ENCODE measurements at places on chromosomes 2 and 18.

DNA sequence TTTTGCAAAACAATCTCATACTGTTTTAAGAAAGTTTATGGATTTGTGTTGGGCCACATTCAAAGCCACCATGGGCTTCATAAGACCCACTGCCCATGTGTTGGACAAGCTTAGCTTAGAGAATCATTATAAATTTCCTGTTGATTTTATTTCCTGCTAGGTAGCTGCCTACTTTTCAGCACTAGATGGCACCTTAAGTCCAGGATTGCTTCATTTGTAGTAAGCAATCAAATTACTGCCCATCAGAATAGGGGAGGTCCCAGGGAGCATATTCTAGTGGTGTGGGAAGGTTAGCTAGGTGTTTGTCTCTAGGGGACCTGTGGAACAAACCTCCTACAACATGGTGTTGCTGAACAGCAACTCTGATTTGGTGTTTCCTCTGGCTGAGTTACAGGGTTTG lies 11.0 kb upstream of the DCDC2C start:
- DNase-seq = no peak

DNA sequence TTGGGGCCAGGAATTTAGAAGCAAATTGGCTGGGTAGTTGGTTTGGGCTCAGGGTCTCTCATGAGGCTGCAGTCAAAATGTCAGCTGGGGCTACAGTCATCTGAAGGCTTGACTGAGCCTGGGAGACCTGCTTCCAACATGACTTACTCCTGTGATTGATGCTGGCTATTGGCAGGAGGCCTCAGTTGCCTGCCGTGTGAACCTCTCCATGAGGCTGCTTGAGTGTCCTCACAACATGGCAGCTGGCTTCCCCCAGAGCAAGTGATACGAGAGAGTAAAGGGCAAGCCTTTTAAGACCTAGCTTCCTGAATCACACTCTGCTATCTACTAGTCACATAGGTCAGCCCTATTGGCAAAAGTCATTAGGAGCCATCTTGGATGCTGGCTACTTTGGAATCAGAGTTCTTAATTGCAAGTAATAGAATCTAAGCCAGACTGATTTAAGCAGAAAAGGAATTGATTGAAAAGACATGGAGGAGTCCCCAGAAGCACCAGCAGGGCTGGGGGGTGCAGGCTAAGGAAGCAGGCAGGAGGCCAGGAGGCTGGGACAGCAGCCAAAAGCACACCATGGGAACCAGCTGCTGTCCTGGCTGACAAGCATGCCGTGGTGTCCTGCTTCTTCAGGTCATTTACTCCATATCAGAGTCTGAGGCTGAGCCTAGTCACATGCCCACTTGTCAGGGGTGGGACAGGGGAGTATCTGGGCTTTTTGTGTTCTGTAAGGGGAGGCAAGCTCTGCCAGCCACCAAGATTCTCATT lies 7.8 kb upstream of the GIGYF2 start:
- DNase-seq = peak; percentile 82

DNA sequence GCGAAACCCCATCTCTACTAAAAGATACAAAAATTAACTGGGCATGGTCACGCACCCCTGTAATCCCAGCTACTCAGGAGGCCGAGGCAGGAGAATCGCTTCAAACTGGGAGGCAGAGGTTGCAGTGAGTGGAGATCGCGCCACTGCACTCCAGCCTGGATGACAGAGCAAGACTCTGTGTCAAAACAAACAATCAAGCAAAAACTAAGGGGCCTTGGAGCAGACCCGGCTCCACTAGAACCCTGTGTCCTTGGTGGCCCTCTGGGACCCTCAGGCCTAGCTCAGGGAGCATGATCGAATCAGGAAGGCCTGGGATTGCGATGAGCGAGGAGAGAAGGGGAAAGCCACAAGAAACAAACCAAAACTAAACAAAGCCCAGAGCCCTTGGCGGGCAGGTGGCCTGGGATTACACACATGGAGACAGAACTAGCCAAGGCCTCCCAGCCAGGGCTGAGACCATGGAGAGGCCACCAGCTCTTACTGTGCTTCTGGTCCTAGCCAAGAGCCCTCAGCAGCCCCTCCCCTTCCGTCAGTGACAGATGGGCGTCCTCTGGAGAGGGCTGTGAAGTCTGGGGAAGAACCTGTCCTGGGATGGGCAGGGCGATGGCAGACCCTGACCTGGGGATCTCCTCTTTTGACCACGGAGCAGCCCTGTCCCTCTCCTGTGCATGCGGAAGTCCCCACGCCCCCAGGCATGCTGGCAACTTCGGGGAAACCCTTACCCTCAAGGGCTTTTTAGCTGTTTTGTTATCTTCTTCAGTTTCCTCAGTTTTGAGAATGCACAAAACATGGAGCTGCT lies 27.4 kb upstream of the CATIP start:
- no peak for DNase-seq

DNA sequence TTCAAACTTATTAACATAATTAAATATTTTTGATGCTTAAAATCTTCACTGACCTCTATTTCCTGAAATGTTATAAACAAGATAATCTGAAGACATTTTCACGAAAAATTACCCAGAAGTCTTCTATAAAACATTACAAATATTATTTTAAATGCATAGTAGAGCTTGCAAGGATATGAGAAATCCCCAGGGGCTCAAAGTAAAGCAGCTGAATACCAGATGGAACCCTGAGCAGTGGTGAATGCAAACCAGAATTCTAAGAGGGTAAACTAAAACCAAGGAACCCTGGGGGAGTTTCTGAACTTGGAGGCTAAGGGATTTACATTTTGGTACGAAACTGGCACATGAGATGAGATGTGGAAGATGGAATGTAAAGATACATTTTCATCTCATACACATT lies 83.6 kb downstream of the FSHR start:
- DNase-seq = no peak

GRCh38 chr2:127173057-127173456 lies 47.0 kb downstream of the CYP27C1 start:
- no peak for DNase-seq

DNA sequence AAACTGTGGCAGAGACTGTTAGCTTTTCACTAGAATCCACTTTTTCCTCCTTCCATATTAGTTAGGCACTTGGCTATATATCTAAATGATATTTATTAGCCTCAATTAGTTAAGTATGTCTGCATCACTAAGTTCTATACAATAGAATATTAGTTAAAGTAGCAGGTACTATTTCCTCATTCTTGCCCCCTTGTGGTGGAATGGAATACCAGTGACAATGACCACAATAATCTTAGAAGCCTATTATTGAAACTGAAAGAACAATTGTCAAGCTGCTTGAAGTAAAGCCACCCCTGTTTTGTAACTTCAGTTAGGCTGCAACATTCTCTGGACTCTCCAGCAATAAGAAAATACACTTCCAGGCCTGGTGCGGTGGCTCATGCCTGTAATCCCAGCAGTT lies 476.3 kb upstream of the VWC2L start:
- peak; percentile 63 for DNase-seq

GRCh38 chr2:8571792-8572499 lies 109.9 kb upstream of the ID2 start:
- DNase-seq = no peak

DNA sequence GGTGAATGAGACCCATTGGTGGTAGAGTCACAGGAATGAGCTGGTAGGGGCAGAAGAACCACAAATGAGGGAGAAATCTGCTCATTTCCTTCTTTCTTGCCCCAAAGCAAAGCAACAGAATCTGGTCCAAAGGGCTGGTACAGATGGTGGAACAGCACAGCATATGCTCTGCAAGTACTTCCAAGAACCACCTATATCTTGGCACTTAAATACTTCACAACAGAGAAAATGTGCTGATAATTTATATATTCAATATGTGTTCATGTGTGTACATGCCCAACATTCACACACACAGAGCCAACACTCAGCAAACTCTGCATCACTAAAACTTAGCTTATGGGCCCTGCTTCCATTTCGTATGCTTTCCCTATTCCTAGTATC lies 884.4 kb upstream of the KLHL29 start:
- DNase-seq = no peak

DNA sequence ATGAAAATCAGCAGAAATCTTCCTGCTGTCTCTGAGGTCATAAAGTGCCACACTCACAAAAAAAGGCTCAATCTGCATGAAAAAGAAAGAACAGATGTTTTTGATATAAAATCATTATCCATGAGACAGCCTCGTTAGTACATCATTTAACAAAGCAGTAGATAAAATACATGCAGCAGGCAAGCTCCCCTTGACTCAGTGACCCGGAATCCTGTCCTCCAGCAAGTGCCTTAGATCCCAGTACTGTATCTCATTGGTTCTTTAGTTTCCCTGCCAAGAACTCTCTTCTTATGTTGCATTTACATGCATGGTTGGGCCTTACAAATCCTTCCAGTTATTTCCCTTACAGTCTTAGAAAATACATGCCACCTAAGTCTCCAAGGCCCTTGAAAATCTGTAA lies 148.9 kb upstream of the CCDC195 start:
- no peak for DNase-seq

DNA sequence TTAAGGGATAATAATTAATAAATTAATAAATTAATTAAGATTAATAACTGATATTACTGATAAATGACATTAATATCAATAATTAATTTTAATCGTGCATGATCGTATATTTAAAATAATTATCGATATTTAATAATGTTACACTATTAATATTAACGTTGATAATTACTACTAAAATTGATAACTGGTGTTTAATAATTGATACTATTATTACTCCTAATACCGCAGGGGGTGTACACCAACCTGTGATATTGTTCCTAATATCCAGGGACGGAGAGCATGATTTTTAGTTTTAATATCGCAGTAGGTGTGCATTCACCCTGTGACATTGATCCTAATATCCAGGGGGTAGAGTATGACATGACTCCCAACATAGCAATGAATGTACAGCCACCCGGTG lies 1930.8 kb downstream of the SUCLG1 start:
- DNase-seq = no peak

DNA sequence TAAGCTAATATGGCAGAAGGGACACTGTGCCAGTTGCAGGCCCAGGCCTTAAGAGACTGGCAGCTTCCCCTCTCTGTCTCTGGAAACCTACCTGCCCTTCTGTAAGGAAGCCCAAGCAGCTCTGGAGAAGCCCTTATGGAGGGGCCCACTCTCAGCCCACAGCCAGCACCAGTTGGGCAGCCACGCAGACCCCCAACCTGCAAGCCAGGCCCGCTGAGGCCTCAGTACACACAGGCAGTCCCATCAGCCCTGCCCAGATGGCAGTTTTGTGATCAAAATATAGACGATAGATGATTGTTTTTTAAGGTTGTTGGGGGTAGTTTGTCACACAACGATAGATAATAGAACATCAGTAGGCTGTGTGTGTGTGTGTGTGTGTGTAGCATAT lies 36.8 kb upstream of the ALPP start:
- no peak for DNase-seq

- DNase-seq = no peak
Observed at GRCh38 chr2:234459401-234460009, 37.4 kb downstream of the ARL4C start.

DNA sequence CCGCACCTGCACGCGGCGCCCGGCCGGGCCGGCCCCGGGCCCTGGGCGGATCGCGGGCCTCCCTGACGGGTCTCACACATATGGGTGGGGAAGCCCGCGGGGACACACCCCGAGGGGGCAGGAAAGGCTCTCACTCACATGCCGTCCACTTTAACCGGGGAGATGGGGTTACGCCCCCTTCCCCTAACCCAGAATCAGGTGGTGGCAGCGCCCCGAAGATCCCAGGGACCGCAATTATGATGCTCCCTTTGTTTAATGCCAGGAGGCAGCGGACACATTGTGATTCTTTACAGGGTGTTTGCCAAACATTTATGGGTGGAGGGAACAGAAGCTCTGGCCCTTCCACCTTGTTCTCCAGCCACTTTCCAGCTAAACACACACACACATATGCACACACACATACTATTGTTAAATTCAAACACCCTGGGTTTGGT lies 424 bp upstream of the ANKRD44 start:
- DNase-seq = no peak

DNA sequence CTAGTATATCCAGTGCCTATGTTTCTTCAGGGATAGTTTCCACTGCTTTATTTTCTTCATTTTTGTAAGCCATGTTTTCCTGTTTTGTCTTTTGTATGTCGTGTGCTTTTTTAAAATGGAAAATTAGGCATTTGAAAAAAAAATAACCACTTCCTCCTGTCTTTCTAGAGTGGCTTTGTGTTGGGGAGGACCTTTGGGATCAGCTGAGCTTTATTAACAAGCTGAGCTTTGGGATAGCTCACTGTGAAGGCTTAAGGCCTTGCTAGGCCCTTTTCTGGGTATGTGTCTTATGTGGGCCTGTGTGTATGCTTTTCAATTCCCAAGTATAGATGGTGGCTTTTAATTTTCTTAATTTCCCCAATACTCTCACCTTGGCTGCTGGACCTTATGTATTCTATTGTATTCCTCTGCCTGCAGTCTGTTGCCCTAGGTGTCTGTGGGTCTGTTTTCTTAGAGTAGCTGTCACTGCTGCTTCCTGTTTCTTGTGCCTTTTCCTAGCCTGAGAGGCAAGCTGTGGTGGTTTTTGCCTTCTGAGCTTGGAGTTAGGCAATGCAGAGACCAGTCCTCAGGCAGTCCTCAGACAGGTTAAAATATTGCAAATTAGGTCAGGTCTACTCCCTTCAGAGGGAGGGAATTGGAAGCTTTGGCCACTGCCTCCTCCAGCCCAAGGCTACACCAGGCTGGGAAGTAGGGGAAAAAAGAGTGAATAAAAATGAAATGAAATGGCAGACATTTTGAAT lies 134.7 kb downstream of the LDLRAD4 start:
- no peak for DNase-seq

DNA sequence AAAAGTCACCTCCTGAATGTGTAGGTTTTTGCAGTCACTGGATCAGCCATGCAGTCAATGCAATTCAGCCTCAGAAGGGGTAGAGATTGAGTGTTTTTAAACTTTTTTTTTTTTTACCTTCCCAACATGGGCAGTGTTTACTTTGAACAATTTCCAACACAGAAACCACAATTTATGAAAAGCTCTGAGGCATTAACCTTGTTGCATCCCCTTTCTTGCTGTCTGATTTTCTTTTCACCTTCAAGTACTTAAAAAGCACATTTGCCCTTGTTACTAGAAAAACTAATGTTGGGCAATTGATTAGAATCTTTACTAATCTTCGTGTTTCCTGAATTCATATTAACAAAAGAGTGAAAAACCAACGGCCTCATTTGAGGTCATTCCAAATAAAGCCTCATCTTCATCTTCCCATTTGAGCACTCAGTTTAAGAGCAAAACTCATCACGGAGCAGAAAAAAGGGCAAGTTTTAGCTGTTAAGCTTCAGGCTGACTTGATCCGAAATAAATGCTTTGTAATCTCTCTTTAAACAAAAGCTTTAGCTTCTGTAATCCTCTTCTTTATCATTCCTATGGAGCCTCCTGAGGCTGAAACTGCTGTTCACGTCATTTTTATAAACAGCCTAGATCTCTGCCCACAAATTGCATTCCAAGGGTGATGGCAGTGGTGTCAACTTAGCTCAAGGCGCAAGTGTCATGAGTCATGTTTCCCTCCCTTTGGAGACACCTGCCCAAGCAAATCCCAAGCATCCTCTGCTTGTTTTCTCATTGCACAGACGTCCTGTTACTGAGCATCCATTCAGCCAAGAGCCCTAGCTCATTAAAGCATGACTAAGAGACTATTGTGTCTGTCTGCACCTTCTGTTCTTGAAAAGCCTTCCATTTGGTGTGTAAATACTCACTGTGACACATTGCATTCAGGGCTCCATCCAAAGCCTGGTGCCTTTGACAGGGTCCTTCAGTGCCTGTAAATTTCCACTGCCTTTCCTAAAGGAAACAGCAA lies 107.7 kb downstream of the HNMT start:
- no peak for DNase-seq

- DNase-seq = no peak
Observed at GRCh38 chr2:85971366-85971765, 82.6 kb upstream of the ST3GAL5 start.

Data from RPMI8226 (cell line).